ENCODE measurements at places on chromosomes 16 and 17.

- DNase-seq: no peak
These were observed 89.4 kb downstream of the CFDP1 start for GRCh38 chr16:75343941-75344340.

GRCh38 chr16:56709443-56710040 lies 20.4 kb upstream of the NUP93 start:
- DNase-seq: no peak

DNA sequence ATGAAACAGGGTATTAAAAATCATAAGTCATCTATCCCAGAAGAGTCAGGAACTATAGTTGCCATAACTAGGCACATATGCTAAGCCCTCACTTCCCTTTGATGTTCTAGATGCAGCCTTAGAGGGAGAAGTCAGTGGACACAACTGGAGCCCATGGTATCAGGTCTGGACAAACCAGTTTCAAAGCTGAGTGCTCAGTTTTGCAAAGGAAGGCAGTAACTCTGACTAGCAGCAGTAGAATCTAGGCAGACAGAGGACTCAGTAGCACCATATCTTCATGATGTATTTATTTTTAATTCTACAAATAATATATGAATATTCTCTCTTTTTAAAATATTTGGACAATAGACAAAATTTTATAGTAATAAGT lies 11.7 kb upstream of the FAM20A start:
- peak; percentile 20 for DNase-seq

- DNase-seq: no peak
These were observed 19.6 kb downstream of the SBK1 start for GRCh38 chr16:28311913-28312312.

GRCh38 chr16:56319376-56319775 lies 106.0 kb downstream of the AMFR start:
- DNase-seq: no peak
